Muscle of leg (tissue), 16 donors: ENCODE measurements at places on chromosomes 3 and 15. TPM values are rescaled to one million over a fixed set of nuclear protein-coding genes. Genes with fewer than 3 reads are reported as not detected.

Gene ANKUB1
- not detected for total RNA-seq

Gene TMEM207
- total RNA-seq, result not detected

GRCh38 chr3:64133272-64133671 is 92.0 kb downstream of the PRICKLE2 start:
- DNase-seq, result peak; percentile 57

GRCh38 chr3:95082191-95082590 is 1019.3 kb downstream of the NSUN3 start:
- no peak for DNase-seq
